Tongue (tissue), 3 donors: ENCODE measurements at places on chromosomes 5 and 9. TPM values are rescaled to one million over a fixed set of nuclear protein-coding genes. Genes with fewer than 3 reads are reported as not detected.

- DNase-seq, result no peak
These were observed 5.5 kb upstream of the DPM2 start for GRCh38 chr9:127943011-127943662.

DNA sequence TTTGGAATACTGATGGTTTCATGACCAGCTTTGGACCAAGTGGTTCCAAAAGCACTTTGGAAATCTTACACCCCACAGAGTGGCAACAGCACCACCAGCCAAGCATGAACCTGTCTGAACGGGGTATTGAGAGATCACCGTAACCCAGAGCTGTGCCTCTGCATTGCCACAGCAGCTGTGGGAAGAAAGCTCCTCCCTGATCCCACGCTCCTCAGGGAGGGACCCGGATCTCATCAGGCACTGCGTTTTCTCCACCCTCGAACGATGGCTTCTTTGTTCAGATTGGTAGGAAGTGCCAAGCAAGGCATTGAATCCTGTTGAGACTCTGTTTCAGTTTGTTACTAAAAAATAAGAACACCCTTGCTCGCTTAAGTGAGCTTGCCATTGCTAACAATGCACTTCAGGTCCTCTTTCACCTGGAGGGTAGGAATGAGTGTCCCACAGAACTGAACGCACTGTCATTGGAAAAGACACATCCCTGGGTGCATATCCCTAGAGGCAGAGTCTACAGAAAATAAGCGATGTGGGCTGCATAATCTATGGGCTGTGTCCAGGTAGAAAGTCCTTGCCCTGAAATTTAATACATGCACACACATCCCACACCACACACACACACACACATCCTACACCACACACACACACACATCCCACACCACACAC is 118.0 kb upstream of the ICE1 start:
- DNase-seq, result peak; percentile 45

PKD2L2 gene
- 1.9 TPM for total RNA-seq

DDX4 gene
- not detected for total RNA-seq

DNA sequence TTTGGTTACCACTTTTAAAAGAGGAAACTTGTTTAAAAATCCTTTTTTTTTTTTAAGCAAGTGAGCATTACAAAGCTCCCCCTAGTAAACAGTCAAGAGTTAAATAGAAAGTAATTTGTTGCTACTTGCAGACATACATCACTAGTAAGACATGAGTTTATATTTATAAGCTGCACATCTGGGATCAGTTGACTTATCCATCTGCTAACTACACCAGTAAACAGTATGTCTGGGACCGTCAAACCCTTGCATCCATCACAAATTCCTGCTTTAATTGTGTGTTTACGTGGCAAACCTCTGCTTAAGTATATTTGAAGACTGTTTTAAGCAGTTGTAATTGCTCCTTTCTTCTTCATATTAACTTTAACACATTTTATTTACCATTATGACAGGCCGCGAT is 146.8 kb downstream of the EBF1 start:
- peak; percentile 68 for DNase-seq

GRCh38 chr9:37423508-37423907 is 1.0 kb downstream of the GRHPR start:
- DNase-seq, result no peak

- no peak for DNase-seq
These were observed 42.2 kb upstream of the IL17B start for GRCh38 chr5:149421372-149421685.

DNA sequence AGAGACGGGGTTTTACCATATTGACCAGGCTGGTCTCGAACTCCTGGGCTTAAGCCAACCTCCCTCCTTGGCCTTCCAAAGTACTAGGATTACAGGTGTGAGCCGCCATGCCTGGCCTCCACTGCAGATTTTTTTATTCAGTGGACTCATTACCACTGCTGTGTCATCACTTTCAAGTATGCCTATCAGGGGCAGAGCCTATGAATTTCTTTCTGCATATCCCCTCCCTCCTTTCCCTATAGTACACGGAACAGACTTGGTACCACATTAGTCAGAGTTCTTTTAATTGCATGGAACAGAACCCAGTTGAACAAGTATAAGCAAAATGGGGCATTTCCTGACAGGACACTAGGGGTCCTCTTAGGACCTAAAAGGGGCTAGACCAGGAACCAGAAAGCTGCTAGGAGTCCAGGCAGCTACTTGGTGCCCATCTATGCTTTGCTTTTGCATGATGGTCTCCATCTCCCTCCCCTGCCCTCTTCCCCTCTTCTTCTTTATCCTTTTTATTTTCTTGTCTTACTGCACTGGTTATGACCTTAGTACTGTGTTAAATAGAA is 5.8 kb downstream of the BSPRY start:
- no peak for DNase-seq

PCDHB2 gene
- total RNA-seq, result 4.4 TPM

DNA sequence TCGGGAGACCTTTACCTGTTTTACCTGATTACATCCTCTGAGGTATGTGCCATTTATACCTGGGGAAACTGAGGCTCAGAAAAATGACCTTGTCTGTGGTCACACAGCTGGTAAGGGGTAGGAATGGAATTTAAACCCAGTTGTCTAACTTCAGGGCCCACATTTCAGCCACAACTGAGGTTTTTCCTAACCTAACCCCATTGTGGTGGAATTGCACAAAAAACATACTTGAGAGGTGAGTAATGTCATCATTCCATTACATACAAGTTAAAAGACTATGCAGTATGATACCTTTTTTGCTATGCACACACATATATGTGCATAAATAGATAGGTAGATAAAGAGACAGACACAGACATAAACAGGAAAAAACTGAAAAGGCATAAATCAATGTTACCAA is 14.1 kb downstream of the FGF1 start:
- no peak for DNase-seq

CBY3 gene
- total RNA-seq, result not detected

LMX1B gene
- total RNA-seq, result not detected

GPSM1 gene
- 27.0 TPM for total RNA-seq

GRCh38 chr5:42995360-42995751 is 44.8 kb downstream of the ANXA2R start:
- DNase-seq, result no peak

DNA sequence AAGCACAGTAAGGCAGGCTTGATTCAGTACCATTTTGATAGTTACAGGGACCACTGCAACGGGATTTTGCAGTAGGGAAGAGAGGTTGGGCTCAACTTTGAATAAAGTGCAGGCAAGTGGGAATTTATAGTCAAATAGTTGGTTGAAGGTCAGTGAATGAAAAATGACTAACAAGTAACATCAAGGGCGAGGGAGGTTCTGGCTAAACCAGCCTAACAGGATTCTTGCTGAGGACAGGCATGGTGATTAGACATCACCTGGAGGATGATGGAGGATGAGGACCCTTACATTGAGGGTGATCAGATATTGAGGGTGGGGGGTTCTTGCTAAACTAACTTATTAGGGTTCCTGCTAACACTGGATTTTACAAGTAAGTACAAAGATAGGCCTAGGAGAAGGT is 66.1 kb upstream of the SMC5 start:
- DNase-seq, result no peak

GRCh38 chr9:137496601-137497375 is 37.7 kb upstream of the NSMF start:
- DNase-seq, result no peak

FAM151B gene
- 9.8 TPM for total RNA-seq

GRCh38 chr5:8317335-8317734 is 448.4 kb downstream of the MTRR start:
- DNase-seq, result no peak

- peak; percentile 68 for DNase-seq
These were observed 223.3 kb downstream of the SEC61B start for GRCh38 chr9:99445371-99445891.

DNA sequence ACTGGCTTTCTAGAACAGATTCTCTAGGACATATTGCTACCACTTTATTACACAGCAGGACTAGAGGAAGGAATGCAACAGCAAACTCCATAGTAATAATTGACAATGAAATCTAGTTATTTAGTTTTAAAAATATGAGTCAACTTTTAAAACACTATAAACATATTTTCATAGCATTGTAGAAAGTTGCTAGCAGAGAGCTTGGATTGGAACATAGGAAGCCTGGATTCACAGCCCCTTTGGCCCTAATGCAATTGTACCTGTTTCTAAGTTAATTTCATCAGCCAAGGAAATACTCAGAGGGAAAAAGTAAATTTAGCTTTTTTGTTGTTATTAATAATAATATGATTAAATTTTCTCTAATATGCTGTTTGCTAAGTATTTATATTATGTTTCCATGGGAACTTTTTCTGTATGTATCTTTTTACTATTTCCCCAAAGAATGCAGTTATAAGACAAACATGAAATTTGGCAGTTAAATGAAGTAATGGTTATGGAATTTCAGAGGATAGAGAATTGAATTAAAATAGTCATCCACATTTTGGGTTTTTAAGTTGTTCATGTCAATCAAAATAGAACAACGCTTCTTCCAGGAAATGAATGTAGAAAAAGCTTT is 45.6 kb downstream of the VCAN start:
- DNase-seq, result peak; percentile 70

GRCh38 chr5:158922816-158923215 is 176.9 kb downstream of the EBF1 start:
- DNase-seq, result no peak

ZNF366 gene
- 3.9 TPM for total RNA-seq

- no peak for DNase-seq
These were observed 553.2 kb downstream of the DTWD2 start for GRCh38 chr5:118435131-118435530.

- no peak for DNase-seq
These were observed 397.6 kb downstream of the SEMA5A start for GRCh38 chr5:9148242-9148641.

IPO11 gene
- total RNA-seq, result 38.9 TPM

DNA sequence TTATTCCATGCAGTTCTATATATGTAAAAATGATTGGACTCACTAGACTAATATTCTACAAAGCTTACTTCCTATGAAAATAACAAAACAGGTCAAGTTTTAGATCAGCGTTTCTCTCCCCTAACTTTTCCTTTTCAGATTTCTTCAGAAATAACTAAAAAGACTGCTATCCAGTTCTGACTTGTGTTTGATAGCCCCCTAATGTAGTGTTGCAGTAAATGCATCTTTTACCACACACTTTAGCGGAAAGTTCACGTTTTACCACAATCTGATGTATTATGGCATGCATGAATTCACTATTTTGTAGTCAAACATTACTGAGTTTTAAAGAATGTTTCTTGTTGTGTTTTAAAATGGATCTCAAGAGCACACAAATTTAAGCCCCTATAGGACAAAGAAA is 292.7 kb downstream of the RAB3C start:
- DNase-seq, result no peak

LURAP1L gene
- 7.2 TPM for total RNA-seq

GRCh38 chr5:163563112-163563511 is 57.7 kb downstream of the MAT2B start:
- peak; percentile 43 for DNase-seq

DNA sequence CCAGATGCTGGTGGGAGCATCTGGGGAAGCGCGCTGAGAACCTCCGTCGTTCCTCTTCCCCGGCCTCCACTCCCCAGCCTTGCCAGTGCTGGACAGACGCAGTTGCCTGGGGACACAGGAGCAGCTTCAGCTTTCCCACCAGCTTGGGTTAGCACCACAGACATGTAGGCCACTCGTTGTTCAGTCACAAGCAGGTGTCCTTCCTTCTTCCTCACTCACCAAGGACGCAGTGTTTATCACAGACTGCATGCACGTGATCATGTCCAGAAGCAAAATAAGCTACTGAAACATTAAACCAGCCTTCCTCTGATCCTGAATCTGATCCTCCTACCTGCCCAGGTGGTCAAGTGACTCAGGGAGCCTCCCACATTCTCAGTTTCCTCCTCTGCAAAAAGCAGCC is 232.9 kb downstream of the SYK start:
- no peak for DNase-seq

- DNase-seq, result no peak
These were observed 102.1 kb downstream of the ACER2 start for GRCh38 chr9:19510907-19511306.

SERF1B gene
- 34.6 TPM for total RNA-seq

HRCT1 gene
- total RNA-seq, result not detected

- no peak for DNase-seq
These were observed 28.8 kb upstream of the PANK3 start for GRCh38 chr5:168607946-168608345.

DNA sequence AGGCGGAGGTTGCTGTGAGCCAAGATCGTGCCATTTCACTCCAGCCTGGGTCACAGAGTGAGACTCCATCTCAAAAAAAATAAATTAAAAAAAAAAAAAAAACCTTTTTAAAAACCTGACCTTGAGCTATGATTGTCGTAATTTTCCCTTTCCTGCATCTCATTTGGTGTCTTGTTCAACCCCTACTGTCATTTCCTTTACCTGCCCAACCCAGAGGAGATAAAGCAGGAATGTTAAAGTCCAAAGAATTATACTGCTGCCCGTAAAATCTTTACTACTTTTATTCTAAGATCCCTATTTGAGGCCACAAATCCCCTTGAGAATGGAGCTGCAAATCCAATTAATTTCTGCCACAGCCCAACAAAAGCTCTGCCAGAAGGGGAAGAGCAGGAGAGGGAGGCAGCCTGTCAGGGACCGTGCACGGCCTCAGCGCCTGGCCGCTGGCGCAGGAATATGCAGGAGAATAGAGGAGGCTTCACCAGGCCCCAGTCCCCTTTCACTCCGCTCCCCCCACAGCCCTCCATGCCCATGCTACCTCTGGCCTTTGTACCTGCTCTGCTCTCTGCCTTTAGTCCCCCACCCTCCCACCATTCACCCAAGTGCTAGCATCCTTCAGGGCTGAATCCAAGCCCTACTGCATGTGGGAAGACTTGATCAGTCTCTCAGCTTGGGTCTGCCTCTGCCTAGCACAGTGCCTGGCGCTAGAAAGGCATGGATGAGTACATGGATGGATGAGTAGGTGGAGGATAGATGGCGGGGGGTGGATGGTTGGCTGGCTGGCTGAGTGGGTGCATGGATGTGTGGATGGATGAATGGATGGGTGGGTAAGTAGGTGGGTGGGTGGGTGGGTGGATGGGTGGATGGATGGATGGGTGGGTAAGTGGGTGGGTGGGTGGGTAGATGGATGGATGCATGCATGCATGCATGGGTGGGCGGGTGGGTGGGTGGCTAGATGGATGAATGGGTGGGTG is 99.8 kb upstream of the SARDH start:
- DNase-seq, result no peak

- no peak for DNase-seq
These were observed 34.5 kb upstream of the KCNMB1 start for GRCh38 chr5:170423692-170424091.

DNA sequence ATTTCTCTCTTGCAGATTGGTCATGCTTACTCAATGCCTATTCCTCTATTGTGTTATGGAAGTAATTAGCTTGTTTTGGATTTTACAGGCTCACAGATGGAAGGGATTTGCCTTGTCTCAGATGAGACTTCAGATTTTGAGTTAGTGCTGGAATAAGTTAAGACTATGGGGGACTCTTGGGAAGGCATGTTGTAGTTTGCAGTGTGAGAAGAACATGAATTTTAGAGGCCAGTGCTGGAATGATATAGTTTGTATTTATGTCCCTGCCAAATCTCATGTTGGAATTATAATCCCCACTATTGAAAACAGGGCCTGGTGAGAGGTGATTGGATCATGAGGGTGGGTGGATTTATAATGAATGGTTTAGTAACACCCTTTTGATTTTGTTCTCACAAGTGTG is 6.1 kb upstream of the TUSC1 start:
- peak; percentile 65 for DNase-seq

- no peak for DNase-seq
These were observed 16.7 kb downstream of the TSC1 start for GRCh38 chr9:132927704-132928103.
